ENCODE measurements at places on chromosomes 12 and 14.
A peak's percentile ranks its signal among the peaks of the same experiment; 100 is the strongest.

DNA sequence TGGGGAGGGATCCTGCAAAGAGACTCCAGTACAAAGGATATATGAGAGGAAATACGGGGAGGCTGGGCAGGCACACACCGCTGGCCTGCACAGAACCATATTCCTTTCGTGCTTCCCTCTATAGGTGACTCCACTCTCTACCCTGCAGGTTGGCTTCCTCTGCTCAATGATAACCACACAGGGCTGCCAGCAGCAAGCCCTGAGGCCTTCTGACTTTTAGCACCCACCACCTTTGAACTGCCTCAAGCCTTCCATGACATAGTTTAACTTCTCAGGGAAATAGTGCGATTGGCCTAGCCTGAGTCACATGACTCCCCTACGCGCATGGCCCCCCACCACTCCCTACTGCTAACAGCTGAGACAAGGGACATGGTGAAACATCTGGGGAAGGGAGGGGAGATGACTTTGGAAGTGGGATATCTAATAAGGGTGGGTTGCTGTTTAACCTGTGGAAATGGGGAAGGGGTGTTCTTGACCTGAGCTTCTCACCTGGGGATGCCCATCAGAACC is 3.0 kb upstream of the FOXN3 start:
- no peak for DNase-seq

DNA sequence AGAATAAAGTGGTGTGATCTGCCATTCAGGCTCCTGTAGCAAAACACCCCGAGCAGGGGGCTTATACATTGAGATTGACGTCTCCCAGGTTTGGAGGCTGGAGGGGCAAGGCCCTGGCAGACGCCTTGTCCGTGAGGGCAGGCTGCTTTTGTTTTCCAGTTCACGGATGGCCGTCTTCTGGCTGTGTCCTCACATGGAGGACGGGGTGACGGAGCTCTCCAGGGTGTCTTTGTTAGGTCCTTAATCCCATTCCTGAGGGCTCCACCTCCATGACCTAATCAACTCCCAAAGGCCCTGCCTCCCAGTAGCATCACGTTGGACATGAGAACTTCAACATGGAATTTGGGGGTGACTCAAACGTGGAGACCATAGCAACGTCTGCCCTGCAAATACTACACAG is 147.7 kb downstream of the KIF26A start:
- no peak for DNase-seq

DNA sequence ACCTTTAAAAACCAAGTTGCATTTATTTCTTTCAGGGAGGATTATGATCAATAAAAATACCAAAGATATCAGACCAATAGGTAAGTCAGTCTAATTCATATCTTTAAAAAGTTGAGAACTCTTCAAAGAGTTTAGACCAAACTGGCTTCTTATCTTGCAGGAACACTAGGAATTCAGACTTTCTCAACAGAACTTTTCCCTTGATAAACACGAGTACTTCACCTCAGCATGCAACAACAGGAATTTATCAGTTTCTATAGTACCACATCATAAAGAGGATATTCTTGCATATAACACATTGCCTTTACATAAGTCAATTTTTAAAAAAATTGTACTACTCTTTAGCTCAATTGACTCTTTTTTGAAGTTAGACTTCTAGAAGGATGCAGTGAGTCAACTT is 68.2 kb downstream of the DNAI7 start:
- no peak for DNase-seq

- no peak for DNase-seq
Measured at GRCh38 chr12:88860851-88861250, 280.6 kb upstream of the KITLG start.

- peak; percentile 48 for DNase-seq
Measured at GRCh38 chr14:24329736-24330135, 5.1 kb downstream of the ADCY4 start.

GRCh38 chr14:68922886-68923285 is 56.2 kb downstream of the ACTN1 start:
- no peak for DNase-seq

Measured in activated CD4-positive, alpha-beta T cell treated with anti-CD3 and anti-CD28 coated beads, Interleukin-2, amount 50 U/mL, for 1 hour (primary cell).